ENCODE measurements at places on chromosomes 1 and 21. TPM values are rescaled to one million over a fixed set of nuclear protein-coding genes. Genes with fewer than 3 reads are reported as not detected.

Gene PER3
- 20.5 TPM for total RNA-seq

Gene HPDL
- total RNA-seq = 8.6 TPM

Gene CRP
- total RNA-seq = not detected

Gene ARHGAP30
- 31.4 TPM for total RNA-seq

Gene FOXD2
- not detected for total RNA-seq

Gene CDC7
- 10.7 TPM for total RNA-seq

Gene NUP133
- total RNA-seq = 19.7 TPM

Measured in Peyer's patch (tissue), 4 donors.